ENCODE measurements at places on chromosomes 13 and 19.

- DNase-seq, result no peak
Measured at GRCh38 chr13:30074431-30074830, 224.0 kb upstream of the UBL3 start.

GRCh38 chr13:112616586-112617362 lies 28.8 kb upstream of the TUBGCP3 start:
- no peak for DNase-seq

DNA sequence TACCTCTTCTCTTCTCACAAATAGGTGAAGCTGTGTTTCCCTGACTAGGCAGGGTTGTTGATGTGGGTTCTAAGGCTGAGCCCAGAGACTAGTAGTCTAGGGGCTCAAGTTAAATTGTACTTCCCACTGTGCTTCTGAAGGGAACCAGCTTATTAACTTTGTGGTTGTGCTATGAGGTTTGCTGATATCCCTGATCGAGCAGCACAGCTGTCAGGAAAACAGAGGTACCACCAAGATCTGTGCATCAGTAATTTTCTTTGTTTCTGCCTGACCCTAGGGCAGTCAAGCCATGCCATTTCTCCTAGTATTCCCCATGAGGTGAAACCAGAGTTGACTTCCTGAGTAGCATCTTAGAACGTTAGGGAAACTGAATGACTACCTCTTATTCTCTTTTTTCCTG lies 853.8 kb upstream of the MIR17HG start:
- no peak for DNase-seq

DNA sequence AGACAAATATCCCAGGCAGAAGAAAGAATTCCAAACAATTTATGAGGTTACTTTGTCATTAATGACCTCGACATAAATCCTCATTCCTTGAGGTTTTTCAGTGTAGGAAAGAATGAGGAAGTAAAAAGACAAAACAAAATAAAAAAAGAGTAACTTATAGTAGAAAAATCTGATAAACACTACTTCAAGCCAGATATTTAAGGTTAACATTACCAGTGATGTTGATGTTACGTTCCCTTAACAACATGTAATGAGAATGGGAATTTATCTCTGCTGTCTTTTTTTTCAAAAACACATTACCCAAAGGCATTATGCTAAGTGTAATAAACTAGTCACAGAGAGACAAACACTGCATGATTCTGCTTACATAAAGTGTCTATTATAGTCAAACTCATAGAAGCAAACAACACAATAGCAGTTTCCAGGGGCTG lies 935.1 kb downstream of the SLITRK1 start:
- DNase-seq, result no peak
